Right kidney (tissue), 9 donors: ENCODE measurements at places on chromosomes 5 and 9.

GRCh38 chr9:34630402-34631154, 1.7 kb upstream of the ARID3C start:
- no peak for DNase-seq

GRCh38 chr5:76380346-76381066, 22.6 kb upstream of the IQGAP2 start:
- no peak for DNase-seq

DNA sequence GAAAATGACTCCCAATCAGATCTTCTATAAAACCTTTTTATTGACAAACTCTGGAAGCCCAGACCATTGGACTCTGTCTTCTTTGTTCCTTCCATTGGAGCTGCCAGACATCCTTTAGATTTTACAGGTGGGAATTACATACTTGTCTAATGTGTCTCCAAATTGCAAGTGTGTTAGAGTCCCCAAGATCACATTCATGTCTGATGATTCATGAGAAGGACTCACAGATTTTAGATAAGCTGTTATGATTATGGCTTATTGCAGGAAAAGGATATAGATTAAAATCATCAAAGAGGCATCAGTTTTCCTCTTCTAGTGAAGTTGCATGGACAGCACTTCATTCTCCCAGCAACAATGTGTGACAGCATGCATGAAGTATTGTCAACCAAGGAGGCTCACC, 70.4 kb downstream of the MUSK start:
- DNase-seq = no peak

GRCh38 chr5:176772271-176773210, 37.8 kb upstream of the UNC5A start:
- DNase-seq = no peak

DNA sequence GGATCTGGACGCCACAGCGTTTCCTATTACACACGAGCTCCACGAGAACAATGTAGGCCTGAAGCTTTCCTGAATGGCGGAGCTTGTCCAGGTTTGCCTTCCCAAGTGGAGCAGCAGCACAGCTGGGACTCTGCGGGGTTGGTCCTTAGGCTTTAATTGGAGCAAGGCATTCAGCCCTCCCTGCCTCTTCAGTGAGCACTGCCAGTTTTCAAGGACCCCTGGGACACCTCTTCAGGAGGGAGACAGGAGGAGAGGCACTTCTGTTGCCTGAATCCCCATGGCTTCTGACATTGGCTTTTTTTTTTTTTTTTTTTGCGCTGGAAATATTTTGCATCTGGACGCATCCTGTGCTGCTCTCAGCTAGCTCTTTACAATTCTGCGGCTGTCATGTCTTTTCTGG, 179.4 kb downstream of the SEMA6A start:
- no peak for DNase-seq

DNA sequence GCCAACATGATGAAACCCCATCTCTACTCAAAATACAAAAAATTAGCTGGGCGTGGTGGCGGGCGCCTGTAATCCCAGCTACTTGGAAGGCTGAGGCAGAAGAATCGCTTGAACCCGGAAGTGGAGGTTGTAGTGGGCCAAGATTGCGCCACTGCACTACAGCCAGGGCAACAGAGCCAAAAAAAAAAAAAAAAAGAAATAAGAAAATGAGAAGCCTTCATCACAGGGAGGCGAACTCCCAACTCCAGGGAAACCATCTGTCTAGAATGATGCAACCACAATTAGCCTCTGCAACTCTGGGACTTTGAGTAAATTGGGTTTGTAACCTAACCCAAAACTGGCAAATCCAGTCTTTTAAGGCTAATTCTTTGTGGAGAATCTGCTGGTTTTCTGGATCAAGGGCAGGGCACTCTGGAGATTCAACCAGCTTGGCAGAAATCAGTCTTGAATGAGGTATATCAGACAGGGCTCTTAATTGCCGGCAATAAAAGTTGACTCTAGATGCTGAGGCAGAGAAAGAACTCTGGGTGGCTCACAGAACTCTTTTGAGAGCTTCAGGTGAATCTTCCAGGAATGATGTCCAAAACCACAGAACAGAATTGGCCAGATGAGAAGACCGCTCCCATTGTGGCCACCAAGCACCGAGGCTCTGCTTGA, 9.9 kb downstream of the S100Z start:
- DNase-seq = no peak

GRCh38 chr9:106772523-106773290, 90.3 kb upstream of the ZNF462 start:
- DNase-seq = no peak

DNA sequence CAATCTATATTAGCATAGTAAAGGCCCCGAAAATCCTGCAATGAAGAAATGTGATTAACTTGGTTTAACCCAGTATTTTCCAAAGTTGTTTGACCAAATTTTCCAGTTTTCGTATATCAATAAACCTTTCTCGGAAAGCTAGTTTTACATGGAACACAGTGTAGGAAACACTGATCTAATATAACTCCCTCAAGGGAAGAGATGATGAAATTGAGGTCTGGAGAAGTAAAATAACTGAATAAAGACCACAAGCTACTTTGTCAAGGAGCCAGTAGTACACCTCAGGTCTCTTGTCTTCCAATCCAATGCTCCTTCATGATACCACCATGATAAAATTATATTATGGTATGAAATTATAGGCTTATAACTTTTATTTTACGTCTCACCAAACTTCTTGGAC, 118.1 kb upstream of the TARS1 start:
- DNase-seq = no peak

GRCh38 chr9:136050701-136051452, 44.2 kb downstream of the NACC2 start:
- peak; percentile 72 for DNase-seq

DNA sequence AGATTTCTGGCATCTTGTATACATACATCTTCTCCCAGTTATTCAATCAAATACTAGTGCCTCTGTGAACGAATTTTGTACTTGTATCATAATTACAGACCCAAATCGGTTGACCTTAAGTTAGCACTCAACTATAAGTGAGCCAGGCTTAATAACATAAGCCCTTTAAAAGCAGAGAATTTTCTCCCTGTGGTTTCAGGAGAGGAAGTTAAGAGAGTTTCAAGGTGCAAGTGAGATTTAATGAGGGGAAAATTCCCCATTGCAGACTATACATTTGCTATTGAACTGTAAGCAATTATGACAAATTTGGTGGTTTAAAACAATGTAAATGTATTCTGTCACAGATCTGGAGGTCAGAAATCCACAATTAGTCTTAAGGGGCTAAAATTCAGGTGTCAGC, 261.9 kb upstream of the NREP start:
- DNase-seq = no peak

GRCh38 chr9:134595014-134595413, 46.6 kb upstream of the COL5A1 start:
- DNase-seq = no peak

- DNase-seq = no peak
Measured at GRCh38 chr5:112063856-112064255, 306.9 kb upstream of the NREP start.

GRCh38 chr9:5085993-5086392, 99.4 kb downstream of the INSL6 start:
- DNase-seq = no peak

- no peak for DNase-seq
Measured at GRCh38 chr5:170597109-170597751, 93.4 kb downstream of the KCNIP1 start.

- DNase-seq = no peak
Measured at GRCh38 chr5:95861221-95861863, 38.8 kb upstream of the GLRX start.

- no peak for DNase-seq
Measured at GRCh38 chr5:148809781-148810524, 16.5 kb upstream of the ADRB2 start.

GRCh38 chr9:19922476-19923118, 133.8 kb upstream of the SLC24A2 start:
- no peak for DNase-seq

- peak; percentile 89 for DNase-seq
Measured at GRCh38 chr9:99105152-99106043, 485 bp downstream of the TGFBR1 start.

DNA sequence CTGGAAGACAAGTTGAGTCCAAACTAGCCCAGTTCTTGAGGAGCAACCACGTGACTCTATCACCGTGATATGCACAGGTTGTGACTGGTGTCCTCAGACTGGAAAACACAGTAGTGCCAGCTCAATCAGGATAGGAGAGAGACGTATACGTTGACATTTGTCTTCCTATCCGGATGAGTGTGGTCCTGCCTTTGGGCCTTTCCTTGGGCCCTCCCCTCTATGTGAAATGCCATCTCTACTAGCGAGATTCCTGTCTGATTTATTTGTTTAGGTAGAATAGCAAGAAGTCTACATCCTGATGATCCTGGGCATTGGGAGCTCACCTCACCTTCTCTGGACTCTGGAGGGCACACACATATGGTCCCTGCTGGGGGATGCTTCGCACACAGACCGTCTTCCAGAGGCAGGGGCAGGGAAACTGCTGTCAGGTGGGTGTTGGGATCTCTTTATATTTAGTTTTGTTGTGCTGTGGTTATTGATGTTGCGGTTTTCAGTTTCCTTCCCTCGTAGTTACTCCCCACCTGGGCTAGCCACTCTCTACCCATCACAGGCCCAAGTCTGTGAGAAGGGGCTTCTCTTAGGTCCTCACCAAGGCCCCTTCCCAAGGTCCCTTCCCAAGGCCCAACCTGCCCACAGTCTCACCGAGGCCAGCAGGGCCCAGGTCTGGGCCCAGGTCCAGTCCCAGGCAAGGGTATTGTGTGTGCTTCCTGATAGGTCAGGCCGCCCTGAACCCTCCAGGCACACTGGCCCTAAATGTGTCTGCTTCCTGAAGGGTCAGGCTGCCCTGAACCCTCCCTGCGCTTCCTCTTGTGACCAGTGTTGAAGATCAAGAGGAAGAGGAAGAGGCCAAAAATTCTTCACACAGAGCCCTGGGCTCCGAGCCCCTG, 19.0 kb upstream of the SPINK4 start:
- DNase-seq = no peak

DNA sequence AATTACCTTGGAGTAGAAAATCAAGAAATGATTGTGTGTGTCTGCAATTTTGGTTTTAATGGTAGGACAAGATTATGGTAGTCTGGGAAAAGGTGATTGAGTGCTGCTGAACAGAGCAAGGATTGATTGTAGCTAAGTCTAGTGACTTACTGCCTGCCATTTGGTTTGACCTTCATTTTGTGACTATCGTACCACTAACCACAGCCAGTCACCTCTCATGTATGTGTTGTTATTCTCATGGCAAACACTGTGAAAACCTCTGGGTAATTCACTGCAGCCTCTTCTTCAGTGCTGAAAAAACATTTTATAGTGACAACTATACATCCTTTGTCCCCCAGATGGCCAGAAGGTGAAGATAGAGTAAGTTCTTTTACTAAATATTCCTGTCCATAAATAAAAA, 37.5 kb downstream of the CTNNA1 start:
- no peak for DNase-seq

GRCh38 chr9:6051511-6051950, 36.1 kb upstream of the RANBP6 start:
- no peak for DNase-seq

DNA sequence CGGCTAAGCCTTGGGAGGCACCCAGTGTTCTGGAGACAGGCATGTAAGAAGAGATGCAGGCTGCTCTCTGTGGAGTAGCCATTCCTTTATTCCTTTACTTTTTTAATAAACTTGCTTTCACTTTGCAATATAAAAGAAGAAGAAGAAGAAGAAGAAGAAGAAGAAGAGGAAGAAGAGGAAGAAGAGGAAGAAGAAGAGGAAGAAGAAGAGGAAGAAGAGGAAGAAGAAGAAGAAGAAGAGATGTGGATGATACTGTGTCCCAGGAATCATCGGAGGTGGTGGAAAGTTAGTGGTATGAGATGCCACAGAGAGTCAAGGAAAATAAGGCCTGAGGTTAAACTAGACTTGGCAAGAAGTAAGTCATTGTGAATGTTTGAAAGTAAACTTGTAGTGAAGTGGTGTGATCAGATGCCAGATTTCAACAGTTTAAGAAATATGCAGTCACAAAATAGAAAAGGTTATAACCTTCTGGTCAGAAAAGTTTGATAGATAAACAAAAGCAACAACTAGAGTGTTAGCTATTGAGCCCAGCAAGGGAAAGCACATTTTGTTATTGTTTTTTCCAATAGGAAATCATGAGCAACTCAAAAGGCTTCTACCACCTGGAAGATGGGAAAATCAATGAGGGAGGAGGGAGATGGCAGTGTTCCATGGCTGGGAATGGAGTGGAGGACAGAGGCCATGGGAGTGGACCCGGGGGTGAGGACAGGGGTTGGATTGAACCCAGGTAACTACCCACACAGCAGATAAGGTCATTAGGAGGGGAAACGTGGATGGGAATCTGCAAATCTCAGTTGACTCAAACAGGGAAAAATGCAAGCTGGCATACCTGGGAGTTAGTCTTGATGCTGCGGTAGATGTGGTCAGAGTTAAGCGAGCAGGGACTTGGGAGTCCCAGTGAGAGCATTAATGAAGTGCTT, 16.8 kb downstream of the AOPEP start:
- DNase-seq = no peak

DNA sequence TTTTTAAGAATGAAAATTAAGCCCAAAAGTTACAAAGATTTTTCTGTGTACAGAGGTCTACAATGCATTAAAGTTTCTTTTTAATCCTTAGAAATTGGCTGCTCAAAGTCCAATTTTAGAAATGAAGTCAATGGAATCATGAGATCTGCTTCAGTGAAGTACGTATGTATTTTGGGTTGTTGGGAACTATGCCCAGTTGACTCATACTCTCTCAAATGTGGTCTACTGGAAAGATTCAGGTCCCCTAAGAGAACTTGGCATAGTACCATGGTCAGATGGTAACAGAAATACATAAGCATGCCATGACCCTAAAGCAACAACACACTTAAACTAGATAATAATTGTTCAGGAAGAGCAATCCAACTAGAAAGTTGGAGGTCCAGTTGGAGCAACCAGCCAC, 23.0 kb downstream of the FBLL1 start:
- DNase-seq = no peak

DNA sequence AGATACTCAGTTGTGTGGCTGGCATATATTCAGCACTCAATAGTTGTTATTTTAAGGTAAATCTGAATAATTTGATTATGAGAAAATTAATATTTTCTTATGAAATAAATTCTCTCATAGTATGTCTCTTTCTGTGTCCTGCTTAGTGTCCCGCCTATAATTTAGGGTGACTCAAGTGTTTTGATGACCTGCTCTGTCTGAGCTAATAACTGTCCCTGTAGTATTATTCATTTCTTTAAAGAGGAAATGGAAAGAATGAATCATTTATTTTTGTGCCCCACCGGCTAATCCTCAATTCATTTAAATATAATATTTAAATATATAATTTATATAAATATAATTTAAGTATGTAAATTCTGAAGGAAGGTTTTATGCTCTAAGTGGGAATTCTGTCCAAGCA, 4.1 kb downstream of the SLC1A1 start:
- no peak for DNase-seq

DNA sequence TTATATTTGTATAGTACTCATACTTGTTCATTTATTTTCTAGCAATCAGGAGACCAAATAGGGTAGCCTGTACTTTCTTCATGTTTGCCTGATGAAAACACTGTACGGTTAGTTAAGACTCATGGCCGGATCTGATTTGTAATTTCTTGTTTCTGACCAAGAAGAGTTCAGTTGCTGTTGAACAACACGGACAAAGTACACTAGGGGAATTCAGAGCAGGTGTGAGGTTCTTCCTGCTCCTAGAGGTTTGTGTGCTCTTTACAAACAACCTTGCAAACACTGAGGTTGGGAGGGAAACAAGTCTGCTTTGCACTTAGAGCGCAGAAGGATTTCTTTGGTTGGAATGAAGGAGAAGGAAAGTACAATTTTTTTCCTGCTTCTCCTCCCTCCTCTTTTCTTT, 69.7 kb downstream of the TRIO start:
- DNase-seq = no peak
